ENCODE measurements at places on chromosomes 2 and 18. TPM values are rescaled to one million over a fixed set of nuclear protein-coding genes. Genes with fewer than 3 reads are reported as not detected.

SERTAD2 gene
- 56.5 TPM for total RNA-seq

ABCB11 gene
- not detected for total RNA-seq

IL18R1 gene
- 22.4 TPM for total RNA-seq

DNA sequence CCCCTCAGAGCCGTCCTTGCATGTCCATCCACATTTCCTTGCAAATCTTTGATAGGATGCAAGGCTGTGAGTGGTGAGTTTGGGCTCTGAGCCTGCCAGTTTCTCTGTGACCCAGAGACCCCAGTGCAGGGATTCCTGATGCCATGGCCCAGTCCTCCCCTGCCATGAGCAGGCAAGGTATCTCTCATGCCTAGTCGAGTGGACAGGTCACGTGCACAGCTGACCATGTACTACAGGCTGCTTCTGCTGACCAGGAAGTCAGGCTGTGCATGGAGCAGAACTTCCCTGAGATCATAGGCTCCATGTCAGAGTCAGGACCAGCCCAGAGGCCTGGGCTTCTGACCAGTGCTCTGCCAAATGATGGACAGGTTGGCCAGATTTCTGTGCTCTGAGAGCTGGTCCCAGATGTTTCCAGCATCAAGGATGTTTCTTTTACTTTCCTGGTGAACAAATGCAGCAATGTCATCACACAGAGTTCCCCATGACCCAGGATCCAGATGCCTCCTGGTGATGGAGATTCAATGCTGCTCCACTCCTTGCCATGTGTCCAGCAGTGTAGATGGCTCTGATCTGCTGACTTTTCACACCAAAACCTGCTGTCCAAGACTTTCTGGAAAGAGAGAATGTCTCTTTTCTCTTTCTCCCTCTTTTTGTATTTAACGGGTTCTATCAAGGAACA lies 321.6 kb upstream of the HS6ST1 start:
- H3K27ac ChIP-seq: no peak overlapping the region
- H3K4me1 ChIP-seq: no peaks in the 10 kb centered on the region
- no peak overlapping the region for H3K4me3 ChIP-seq
- peak; percentile 58 for DNase-seq
- no peaks in the 10 kb centered on the region for H3K36me3 ChIP-seq
- no peaks in the 10 kb centered on the region for H3K27me3 ChIP-seq

DNA sequence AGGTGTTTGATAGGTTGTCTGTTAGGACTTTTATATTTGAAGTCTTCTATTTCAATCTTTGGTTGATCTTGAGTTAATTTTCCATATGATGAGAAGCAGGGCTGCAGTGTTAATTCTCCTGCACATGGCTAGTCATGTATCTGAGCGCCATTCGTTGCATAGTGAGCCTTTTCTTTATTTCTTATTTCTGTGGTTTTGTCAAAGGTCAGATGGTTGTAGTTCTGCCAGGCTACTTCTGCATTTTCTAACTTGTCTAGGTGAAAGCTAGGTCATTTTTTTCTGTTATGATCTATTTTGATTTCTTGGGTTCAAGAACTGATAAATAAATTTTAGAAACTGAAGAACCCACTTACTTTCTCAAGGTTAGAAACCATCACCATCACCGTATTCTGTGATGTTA lies 56.7 kb downstream of the CCDC74A start:
- H3K4me3 ChIP-seq: no peak overlapping the region
- H3K27ac ChIP-seq: no peak overlapping the region
- no peaks in the 10 kb centered on the region for H3K36me3 ChIP-seq

- peak overlapping the region; percentile 97 for H3K27ac ChIP-seq
- H3K4me1 ChIP-seq: peaks cover 55% of the 10 kb centered on the region
- H3K27me3 ChIP-seq: no peaks in the 10 kb centered on the region
- DNase-seq: peak; percentile 82
- H3K36me3 ChIP-seq: no peaks in the 10 kb centered on the region
Observed at GRCh38 chr2:138500592-138501424, 762 bp upstream of the SPOPL start.

DNA sequence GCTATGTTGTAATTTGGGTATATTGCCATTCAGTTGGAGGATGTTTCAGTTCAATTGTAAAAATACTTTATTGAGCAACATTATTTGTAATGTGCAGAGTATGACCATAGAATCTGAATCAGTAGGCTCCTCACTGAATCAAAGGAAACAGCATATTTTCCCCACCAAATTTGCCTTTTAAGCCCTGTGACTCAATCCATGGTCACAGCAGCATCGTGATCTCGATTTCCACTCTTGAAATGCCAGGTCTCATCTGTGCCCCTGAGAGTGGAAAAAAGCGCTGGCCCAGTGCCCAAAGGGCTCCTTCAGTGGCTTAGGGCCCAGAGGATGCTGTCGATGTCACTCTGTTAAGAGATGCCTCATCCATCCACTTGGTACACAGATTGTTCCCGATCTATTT lies 57.5 kb downstream of the FHOD3 start:
- H3K4me1 ChIP-seq: no peaks in the 10 kb centered on the region
- H3K4me3 ChIP-seq: no peak overlapping the region
- H3K27me3 ChIP-seq: no peaks in the 10 kb centered on the region
- no peaks in the 10 kb centered on the region for H3K36me3 ChIP-seq
- DNase-seq: no peak

- no peak overlapping the region for H3K4me3 ChIP-seq
- H3K27me3 ChIP-seq: no peaks in the 10 kb centered on the region
- H3K27ac ChIP-seq: no peak overlapping the region
- H3K36me3 ChIP-seq: no peaks in the 10 kb centered on the region
- DNase-seq: no peak
- peaks cover 26% of the 10 kb centered on the region for H3K4me1 ChIP-seq
Observed at GRCh38 chr18:74797577-74798151, 200.0 kb downstream of the ZNF407 start.

- H3K4me1 ChIP-seq: no peaks in the 10 kb centered on the region
- no peak for DNase-seq
- no peak overlapping the region for H3K27ac ChIP-seq
- no peaks in the 10 kb centered on the region for H3K36me3 ChIP-seq
- H3K27me3 ChIP-seq: no peaks in the 10 kb centered on the region
Observed at GRCh38 chr2:147173189-147173581, 671.6 kb upstream of the ACVR2A start.

DNA sequence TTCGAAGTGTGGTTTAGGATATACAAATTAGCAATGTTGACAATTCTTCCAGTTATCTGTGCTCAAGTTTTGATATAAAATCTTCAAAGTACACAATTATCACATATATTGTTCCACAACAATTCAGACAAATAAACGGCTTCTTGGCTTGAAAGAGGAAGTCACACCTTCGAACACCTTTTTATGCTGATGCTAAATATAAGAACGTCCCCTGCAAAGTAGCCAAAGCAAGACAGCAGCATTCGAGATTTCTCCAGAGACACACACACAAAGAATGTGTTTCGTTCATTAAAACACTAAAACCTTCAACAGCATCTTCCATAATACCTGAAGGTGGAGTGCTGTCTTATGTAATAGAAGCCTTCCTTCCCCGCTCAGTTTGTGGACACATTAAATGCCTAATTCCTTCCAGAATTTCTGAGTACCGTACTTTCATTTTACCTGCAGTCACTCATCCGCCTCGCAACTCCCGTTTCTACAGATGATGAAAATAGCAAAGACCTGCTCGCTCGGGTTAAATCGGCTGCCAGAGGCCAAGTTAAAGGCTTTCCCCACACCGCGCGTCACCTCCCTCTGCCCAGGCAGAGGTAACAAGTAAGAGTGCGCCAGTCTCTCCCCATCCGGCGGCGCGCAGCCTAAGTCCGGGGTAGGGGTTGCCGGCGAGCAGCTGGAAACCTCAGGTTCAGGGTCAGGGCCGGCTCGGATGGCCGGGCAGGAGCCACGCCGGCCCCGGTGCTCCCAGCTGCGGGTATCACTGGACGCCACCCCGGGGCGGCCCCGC lies 847 bp downstream of the SERPINE2 start:
- peak overlapping the region; percentile 76 for H3K4me3 ChIP-seq
- H3K4me1 ChIP-seq: peaks cover 30% of the 10 kb centered on the region
- H3K27me3 ChIP-seq: peaks cover 10% of the 10 kb centered on the region
- no peaks in the 10 kb centered on the region for H3K36me3 ChIP-seq
- peak; percentile 84 for DNase-seq
- H3K27ac ChIP-seq: peak overlapping the region; percentile 53

- no peaks in the 10 kb centered on the region for H3K27me3 ChIP-seq
- H3K4me1 ChIP-seq: no peaks in the 10 kb centered on the region
- DNase-seq: no peak
- no peak overlapping the region for H3K4me3 ChIP-seq
Observed at GRCh38 chr18:40357536-40357935, 1597.5 kb upstream of the PIK3C3 start.

- no peak overlapping the region for H3K27ac ChIP-seq
- no peaks in the 10 kb centered on the region for H3K4me1 ChIP-seq
- no peak for DNase-seq
- H3K36me3 ChIP-seq: no peaks in the 10 kb centered on the region
- H3K27me3 ChIP-seq: no peaks in the 10 kb centered on the region
Observed at GRCh38 chr2:109150559-109150958, 21.6 kb downstream of the SH3RF3 start.

NEU2 gene
- not detected for total RNA-seq

SLC66A2 gene
- 58.5 TPM for total RNA-seq

DNA sequence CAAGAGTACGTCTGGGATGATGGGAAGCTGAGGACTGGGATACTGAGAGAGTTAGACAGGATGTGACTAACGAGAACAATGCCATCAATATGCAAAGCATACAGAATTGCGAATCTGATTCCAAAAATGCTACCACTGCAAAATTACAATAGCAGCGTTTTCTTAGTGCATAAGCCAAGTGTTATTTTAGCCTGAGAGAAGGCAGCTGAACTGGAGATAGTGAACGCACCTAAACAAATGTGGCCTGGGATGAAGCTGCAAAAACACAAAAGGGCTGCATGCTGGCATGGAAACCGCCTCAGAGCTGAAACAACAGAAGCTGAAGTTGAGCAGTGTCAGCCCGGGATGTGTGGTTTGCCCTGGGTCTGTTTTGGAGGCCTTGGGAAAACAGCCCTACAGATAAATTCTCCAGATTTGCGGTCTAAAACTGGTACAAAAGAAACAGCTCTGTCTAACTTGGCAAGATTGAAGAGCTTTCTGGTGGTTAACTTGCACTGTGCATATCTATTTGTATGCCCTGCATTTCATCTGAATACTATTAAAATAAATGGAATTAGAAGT lies 45.5 kb downstream of the LYPD6 start:
- no peak overlapping the region for H3K4me3 ChIP-seq
- no peak overlapping the region for H3K27ac ChIP-seq
- no peak for DNase-seq
- no peaks in the 10 kb centered on the region for H3K27me3 ChIP-seq
- H3K4me1 ChIP-seq: no peaks in the 10 kb centered on the region

- DNase-seq: no peak
- H3K4me1 ChIP-seq: peaks cover 37% of the 10 kb centered on the region
- H3K36me3 ChIP-seq: no peaks in the 10 kb centered on the region
- H3K4me3 ChIP-seq: no peak overlapping the region
Observed at GRCh38 chr2:47007223-47007825, 91.7 kb upstream of the MCFD2 start.

Data from spleen (tissue), 13 donors.